ENCODE measurements at places on chromosomes 5 and 9. TPM values are rescaled to one million over a fixed set of nuclear protein-coding genes. Genes with fewer than 3 reads are reported as not detected.

The CSF2 gene
- total RNA-seq = not detected

The DRD1 gene
- total RNA-seq = not detected

The DEPDC1B gene
- 0.94 TPM for total RNA-seq

The LCN1 gene
- not detected for total RNA-seq

The GIN1 gene
- total RNA-seq = 2.4 TPM

The STING1 gene
- 64.9 TPM for total RNA-seq
